ENCODE measurements at places on chromosomes 6 and 20.

DNA sequence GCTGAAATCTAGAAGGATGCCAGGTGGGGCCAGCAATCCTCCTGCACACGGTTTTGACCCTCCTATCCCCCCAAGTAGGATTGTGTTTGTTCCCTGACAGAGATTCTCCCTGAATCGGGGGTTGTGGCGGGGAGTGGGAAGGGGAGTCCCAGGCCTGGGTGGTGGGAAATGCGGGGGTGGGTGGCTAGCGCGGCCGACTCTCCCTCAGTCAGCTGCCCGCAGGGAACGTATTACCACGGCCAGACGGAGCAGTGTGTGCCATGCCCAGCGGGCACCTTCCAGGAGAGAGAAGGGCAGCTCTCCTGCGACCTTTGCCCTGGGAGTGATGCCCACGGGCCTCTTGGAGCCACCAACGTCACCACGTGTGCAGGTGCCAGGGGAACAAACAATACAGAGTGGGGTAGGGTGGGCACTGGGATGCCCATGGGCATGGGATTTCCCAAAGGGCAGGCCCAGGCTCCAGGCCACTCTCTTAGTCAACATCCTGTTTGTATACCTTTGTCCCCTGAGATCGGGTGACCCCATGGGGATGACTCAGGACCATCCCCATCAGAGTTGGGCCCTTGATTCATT lies 16.1 kb upstream of the ZNF76 start:
- DNase-seq, result no peak

DNA sequence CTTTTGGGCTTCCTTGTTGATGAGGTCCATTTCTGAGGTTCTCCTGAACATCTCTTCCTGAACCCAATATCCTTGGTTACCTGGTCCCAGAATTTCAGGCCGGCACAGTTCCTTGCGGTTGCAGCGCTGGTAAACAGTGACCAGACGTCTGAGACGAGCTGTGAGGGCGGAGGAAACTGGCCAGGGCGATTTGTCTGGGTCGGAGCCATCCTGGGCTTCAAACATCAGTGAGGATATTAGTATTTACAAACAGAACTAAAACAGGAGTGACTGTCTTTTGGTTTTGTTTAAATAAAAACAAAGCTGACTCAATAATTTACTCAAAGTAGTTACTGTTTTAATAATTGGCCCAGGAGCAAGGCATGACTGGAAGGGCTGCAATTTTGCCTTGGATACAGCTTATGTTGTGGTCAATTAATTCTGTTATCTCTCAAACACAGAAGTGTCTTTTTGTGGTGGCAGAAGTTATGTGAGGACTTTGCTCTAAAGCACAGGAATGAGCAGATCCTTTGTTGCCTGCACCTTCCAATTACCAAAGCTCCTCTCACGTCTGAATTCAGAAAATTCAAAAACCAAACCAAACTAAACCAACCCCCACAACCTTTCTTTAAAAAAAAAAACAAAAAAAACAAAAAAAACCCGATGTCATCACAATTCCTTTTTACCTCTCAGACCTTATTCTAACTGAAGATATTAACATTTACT lies 58.7 kb upstream of the EMILIN3 start:
- peak; percentile 43 for DNase-seq

DNA sequence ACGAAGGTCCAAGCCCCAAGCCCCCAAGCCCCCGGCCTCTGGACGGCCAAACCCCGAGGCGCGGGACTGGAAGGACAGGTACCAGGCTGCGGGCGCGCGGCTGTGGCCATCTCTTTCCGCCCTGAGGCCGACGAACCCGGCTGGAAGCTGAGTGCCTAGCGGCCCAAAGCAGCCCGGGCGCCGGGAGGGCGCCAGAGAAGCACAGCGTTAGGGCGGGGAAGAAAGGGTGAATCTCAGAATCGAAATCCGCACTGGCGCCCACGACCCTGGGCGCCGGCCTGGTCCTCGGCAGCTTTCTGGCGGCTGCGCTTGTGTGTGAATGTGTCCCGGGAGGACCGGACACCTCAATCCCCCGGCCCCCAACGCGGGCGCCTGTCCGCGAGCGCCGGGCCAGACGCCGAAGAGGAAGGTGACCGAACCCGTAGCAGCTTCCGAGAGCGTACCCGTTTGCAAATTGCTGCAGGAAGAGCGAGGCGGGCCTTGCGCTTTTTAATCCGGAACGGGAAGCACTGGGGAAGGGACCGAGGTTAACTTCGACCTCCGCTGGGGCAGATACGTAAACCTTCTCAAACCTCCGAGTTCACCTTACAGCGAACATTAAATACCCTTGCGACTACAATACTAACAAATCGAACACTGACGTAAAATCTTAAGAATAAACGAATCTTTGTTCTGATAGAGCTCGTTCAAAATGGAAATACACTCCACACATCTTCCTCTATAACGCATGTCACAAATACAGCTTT lies 2.9 kb downstream of the NRN1 start:
- no peak for DNase-seq

GRCh38 chr6:17724341-17724740 lies 17.6 kb upstream of the NUP153 start:
- no peak for DNase-seq

- no peak for DNase-seq
These were observed 26.0 kb upstream of the CTAGE9 start for GRCh38 chr6:131736811-131737210.

- no peak for DNase-seq
These were observed 171.6 kb downstream of the TMEM200A start for GRCh38 chr6:130537447-130537846.

GRCh38 chr6:89161326-89162046 lies 15.6 kb downstream of the PM20D2 start:
- no peak for DNase-seq

DNA sequence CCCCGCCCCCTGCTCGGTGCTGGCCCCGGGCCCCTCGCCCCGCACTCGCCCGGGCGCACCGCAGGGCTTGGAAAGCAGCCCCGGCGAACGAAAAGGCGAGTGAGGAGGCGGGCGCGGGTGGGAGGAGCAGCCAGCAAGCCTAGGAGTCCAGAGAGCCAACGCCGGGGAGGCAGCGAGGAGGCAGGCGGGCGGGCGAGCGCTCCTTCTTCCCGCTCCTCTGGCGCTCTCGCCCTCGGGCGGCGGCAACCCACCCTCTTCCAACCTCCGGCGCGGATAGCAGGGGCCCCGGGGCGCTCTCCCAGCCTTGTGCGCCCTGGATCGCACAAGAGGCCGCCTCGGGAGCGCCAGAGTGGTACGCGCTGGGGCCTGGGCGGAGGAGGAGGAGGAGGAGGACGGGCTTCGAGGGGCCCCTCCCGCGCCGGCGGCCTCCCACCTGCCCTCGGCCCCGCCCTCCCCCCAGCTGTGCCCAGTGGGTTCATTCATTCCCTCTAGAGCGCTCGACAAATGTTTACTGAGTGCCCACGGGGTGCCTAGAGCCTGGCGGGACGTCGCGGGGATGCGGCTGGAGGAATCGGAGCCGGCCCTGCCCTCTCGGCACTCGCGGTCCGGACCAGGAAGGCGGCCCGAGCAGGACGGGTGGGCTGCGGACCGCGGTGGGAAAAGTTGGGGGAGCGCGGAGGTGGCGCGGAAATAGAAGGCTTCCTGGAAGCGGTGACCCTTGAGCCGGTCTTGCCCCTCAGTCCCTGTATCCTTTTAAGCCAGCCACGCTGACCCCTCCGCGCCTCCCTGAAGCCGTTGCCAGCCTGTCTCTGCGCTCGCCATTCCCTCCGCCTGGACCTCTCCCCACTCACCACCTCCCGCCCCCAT lies at the start of gene BMP7:
BMP7 (minus strand) TSS at position 351 of the 867 bp plus-strand sequence. CDS start 519 bp downstream, outside the sequence.
- DNase-seq, result no peak

DNA sequence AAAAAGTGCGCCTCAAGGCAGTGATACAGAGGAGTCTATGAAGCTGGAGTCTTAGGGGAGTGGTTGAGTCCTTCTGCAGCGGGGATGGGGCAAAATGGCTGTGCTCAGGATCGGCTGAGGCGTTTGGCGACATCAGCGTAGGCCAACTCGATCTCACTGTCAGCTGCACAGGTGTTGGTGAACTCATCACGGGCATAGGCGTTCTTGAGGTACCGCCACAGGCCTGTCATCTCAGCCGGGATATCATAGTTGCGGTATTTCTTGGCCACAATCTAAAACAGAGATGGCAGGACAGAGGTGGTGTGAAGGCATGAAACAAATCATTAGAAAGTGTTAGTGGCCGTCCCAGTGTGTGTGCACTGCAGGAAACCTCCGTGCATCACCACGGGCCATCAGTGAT lies 112.7 kb downstream of the CLIC5 start:
- no peak for DNase-seq

DNA sequence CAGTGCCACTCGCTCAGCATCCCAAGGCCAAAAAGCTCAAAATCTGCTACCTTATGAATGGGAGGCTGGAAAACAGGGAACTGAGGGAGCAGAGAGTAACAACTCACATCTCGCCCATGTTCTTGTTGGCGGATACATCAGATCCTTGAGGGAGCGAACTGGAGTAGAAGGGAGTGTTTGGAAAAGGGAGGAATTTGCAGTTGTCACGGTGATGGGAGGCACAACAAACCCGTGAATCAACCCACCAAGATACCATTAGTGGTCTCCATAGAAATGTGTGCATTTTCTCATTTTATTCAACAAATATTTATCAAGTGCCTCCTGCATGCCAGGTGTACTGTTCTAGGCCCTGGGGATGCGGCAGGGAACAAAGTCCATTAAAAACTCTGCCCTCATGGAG lies 212.1 kb downstream of the EYA2 start:
- no peak for DNase-seq

GRCh38 chr6:155301867-155302266 lies 12.4 kb downstream of the TFB1M start:
- no peak for DNase-seq

DNA sequence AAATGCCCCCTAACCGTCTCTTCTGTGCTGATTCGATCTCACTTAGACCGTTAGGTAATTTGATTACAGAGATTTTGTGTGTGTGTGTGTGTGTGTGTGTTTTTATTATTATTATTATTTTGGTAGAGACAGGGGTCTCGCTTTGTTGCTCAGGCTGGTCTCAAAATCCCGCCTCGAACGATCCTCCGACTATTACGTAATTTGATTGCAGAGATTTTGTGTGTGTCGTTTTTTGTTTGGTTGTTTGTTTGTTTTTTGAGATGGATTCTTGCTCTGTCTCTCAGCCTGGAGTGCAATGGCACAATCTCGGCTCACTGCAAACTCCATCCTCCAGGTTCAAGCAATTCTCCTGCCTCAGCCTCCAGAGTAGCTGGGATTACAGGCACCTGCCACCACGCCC lies 28.3 kb downstream of the FOXF2 start:
- no peak for DNase-seq

GRCh38 chr6:158506601-158507000 lies 53.3 kb upstream of the TMEM181 start:
- no peak for DNase-seq

DNA sequence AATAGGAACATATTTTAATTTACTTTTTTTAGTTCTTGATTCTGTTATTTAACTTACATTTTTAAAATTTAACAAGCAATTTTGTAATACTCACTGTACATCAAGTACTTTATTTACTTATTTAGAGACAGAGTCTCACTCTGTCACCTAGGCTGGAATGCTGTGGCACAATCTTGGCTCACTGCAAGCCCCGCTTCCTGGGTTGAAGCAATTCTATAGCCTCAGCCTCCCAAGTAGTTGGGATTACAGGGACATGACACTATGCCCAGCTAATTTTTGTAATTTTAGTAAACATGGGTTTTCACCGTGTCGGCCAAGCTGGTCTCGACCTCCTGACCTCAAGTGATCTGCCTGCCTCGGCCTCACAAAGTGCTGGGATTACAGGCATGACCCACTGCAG lies 7.0 kb downstream of the BTN3A3 start:
- DNase-seq, result no peak

GRCh38 chr6:134117409-134117808 lies 65.0 kb upstream of the SLC2A12 start:
- no peak for DNase-seq

- DNase-seq, result no peak
These were observed 63.9 kb downstream of the JARID2 start for GRCh38 chr6:15309611-15310283.

DNA sequence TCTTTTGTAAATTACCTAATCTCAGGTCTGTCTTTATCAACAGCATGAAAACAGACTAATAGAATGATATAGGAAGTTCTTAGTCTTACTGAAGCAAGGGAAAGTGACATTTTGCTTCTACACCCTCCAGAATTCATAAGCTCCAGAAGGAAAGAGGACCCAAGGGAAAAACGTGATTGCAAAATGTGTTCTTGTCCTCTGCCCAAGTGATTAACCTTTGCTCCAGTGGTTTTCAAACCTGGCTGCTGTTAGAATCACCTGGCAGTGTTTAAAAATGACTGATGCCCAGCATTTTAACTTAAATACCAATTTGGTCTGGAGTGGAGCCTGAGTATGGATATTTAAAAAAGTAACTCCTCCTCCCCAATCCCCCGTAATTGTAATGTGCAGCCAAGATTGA lies 191.4 kb downstream of the SLC16A10 start:
- DNase-seq, result no peak

GRCh38 chr20:22826306-22827230 lies 208.5 kb upstream of the SSTR4 start:
- no peak for DNase-seq

GRCh38 chr6:122736616-122737015 lies 42.9 kb upstream of the FABP7 start:
- DNase-seq, result no peak

GRCh38 chr6:151027295-151027747 lies 161.8 kb downstream of the MTHFD1L start:
- no peak for DNase-seq

GRCh38 chr20:34557936-34558319 lies 590 bp upstream of the MAP1LC3A start:
- no peak for DNase-seq

- DNase-seq, result no peak
These were observed 21.2 kb upstream of the SLC22A2 start for GRCh38 chr6:160279850-160280249.

DNA sequence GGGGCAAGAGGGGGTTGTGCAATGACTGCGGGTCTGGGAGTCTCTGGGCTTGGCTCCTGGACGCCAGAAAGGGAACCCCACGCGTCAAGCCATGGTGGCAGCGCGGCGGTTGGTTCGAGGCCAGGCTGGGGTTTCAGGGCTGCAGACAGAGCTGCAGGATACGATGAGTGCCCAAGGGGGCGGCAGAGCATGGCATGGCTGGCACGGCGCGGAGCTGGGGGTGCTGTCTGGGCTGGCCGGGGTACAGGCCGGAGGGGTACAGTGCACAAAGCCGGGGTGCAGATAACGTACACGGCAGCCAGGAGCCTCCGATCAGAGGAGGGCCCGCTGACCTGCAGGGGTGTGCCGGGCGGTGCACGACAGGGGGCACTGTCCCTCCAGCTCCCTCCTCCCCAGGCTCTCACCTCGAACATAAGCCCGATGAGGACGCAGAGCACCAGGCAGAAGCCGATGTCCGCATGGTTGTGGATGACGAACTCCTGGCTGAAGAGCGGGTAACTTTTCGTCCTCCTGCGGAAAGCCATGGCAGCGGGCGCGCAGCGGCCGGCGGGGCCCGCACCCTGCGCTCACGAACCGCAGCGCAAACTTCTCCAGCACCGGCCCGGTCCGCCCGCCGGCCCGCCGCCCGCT lies 353 bp downstream of the TRAM2 start:
- peak; percentile 79 for DNase-seq

- DNase-seq, result no peak
These were observed 207.9 kb downstream of the ERMARD start for GRCh38 chr6:169959136-169960002.
